ENCODE measurements at places on chromosomes 4 and X. TPM values are rescaled to one million over a fixed set of nuclear protein-coding genes. Genes with fewer than 3 reads are reported as not detected.

Gene GLRA2
- not detected for total RNA-seq

Gene KDR
- total RNA-seq, result not detected

Gene MAGEA12
- not detected for total RNA-seq

DNA sequence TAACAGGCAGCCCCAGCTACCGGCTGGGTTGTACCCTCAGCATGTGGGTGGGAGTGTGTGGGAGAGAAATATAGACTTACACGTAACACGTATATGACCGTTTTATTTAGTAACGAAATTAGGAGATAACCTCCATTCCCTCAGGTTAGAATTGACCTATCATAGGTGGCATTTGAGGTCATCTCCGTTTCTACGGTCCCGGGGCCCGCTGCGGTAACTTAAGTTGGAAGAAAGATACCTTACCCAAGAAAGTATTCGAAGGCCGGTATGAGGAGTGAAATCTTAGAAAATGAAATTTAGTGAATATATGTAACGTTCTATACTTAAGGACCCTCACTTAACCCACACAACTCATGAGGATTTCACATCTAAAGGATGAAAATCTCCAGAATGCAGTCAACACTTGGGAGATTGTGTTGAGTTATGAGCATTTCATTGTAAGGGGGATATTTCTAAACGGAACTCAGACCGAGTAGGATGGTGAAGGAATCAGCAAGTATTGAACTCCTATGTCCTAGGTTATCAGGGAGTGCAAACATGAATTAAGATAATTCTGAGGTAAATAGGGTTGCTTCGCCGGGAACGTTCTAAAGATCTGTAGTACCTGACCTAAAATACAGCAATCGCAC lies 891 bp downstream of the CISD2 start:
- DNase-seq, result no peak

GRCh38 chr4:55553441-55554201 lies 6.9 kb upstream of the CLOCK start:
- DNase-seq, result no peak

DNA sequence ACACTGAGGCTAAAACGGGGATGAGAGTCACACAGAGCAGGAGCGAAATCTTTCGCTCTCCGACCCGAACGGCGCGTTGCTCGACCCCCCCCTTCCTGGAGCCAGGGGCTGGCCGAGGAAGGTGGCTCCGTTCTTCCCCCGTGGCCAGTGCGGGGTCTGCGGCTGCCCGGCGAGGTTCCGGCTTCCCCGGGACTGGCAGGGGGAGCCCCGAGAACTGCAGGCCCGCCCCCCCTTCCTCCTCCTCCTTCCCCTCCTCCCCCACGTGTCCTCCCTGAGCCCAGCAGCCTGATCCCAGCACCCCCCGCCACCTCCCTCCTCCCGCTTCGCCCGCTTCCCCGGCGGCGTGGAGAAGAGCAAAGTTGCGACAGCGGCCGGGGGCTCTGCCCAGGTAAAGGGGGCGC lies 2.4 kb upstream of the BCORL1 start:
- DNase-seq, result peak; percentile 35

DNA sequence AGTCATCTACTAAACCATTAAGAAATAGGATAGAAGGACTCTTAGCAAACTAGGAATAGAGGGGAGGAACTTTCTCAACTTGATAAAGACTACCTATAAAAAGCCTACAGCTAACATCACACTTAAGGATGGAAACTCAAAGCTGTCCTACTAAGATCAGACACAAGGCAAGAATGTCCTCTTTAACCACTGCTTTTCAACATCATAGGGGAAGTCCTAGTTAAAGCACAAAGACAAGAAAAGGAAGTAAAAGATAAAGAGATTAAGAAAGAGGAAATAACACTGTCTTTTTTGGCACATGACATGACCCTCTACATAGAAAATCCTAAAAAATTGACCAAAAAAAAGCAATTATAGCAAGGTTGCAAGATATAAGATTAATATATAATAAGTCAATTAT lies 136.6 kb downstream of the FBXW7 start:
- no peak for DNase-seq

- no peak for DNase-seq
These were observed 119.4 kb upstream of the C1GALT1C1 start for GRCh38 chrX:120749141-120749846.

DNA sequence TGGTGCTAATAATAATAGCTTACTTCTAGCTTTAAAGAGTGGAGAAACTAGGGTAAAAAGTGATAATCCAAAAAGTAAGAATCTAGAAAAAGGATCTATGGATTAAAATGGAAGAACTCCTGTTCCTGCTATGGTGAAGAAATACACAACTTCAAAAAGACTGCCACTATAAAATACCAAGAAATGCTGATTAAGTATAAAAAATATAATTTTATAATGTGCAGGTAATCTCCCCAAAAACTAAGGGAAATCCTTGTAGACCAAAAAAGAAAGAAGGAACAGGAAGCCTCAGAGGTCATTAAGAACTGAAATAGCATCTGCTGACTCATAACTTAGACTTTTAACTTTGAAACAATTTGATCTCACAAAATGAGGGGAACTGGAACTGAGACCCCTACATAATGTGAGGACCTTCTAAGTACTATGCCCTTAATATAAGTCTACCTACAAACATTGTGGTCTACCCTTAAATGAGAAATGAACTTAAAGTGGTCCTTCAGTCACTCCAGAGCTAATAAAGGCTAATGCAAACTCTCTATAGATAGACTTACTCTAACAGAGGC lies 50.6 kb upstream of the SRPX start:
- no peak for DNase-seq

DNA sequence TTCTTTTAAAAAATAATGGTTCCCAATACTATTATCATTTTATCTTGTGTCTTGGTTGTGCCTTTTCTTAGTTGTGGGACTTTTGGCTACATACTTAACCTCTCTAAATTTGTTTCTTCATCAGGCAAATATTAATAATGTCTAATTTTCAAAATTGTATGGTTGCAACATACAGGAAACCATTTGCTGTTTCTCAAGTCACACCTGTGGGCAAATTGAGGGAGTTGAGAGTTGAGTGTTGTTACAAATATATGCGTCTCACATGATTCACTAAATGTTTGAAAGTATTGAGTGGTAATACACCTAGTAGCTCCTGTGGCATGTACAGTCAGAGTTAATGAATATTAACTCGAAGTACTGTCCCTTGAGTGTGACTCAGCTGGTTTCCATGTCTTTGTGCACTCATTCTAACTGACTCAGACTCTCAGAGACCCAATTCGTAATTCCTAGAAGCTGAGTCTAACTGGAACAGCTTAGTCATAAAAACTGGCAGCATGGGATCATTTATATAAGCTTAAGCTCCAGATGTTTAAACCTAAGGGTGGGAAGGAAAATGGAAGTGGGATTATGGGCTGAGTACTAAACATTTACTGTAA lies 802.4 kb downstream of the TRIML1 start:
- no peak for DNase-seq

- DNase-seq, result no peak
These were observed 12.8 kb upstream of the F8A1 start for GRCh38 chrX:154873329-154873728.

GRCh38 chr4:146271466-146271865 lies 57.1 kb downstream of the REELD1 start:
- DNase-seq, result no peak

GRCh38 chr4:47698837-47699236 lies 139.0 kb downstream of the CORIN start:
- no peak for DNase-seq

GRCh38 chrX:139083191-139083590 lies 371.7 kb upstream of the FGF13 start:
- DNase-seq, result no peak

DNA sequence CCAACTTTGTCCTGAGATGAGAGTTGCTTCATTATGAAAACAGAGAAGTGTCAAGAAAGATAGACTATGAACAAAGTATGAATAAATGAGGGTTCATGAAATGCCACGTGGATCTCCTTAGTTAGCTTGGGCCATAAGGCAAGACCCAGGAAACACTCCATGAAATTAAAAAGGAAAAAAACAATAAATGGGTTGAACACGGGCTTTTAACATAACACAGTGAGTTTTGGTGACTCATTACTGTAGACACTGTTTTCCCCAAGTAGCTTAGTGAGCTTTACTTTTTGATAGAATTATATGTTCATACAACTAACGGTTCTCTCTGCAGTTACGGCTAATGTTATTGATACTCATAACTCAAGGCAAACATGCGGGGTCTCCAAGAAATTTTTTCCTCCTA lies 265.0 kb downstream of the DHX15 start:
- DNase-seq, result no peak

DNA sequence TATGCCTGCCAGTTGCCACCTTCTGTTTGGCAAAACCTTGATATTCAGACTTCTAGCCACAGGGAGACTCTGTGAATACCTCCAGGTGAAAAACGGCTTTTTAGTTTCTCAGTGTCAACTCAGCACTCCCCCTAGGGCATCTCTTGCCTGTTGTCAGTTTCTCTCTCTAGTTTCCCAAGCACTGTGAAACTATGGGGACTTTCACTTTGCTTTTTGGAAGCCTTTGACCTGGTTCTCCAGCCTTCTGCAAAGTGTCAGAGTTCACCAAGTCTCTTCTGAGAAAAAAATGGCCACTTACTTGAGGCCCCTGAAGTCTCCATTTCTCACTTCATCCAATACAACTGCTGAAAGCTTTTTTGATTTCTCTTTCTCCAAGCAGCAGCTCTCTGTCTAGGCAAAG lies 521.5 kb downstream of the INPP4B start:
- DNase-seq, result no peak

DNA sequence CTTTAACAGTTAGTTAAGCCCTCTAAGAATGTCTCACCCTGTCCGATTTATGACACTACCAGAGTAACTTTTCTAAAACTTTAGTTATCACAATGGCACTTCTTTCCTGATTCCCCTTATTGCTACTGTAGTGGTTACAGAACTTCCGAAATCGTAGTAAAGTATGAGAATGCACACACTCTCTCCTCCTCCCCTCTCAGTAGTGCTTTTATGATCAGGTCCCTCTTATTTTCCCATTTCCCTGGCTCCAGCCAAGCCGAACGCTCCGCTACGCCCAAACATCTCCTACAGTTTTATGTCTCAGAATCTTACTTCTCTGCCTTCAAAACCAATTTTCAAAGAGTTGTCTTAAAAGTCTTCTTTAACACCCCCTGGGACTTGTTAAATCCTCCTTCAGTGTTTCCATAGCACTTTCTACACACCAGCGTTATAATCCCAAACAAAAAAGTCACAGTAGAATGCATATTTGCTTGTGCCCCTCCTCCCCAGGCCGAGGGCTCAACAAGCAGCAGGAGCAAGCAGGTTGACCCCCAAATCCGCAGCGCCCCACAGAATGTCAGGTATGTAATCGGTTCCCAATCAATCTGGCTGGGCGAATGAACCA lies 671 bp downstream of the HPF1 start:
- no peak for DNase-seq

DNA sequence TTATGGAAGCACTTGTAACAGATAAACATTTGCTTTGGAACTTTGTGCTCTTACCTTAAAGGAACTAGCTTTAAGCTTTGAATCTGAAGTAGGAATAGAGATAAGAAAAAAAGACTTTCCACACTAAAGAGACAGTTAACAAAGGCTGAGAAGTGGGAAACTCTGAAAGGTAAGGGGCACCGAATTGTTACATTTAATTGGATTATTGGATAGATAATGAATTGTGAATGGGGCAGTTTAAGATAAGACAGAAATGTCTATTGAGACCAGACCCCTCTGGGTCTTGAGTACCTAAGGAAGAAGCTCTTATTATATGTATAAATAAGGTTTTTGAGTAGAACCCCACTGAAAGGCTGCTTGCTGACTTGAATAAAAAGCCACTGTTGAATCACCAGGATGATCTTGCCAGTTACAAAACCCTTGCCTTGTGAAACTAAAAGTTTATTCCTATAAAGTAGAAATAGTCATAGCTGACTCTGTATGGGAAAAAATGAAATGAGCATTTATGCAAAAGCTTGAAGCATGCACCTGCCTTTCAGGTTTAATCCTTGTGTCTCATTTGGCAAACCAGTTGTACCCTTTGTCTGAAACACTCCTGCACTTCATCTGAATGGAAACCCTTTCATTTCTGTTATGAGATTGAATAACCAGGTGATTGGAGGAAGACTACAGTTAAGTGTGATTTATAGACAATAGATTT lies 423.2 kb downstream of the RPA4 start:
- DNase-seq, result no peak

DNA sequence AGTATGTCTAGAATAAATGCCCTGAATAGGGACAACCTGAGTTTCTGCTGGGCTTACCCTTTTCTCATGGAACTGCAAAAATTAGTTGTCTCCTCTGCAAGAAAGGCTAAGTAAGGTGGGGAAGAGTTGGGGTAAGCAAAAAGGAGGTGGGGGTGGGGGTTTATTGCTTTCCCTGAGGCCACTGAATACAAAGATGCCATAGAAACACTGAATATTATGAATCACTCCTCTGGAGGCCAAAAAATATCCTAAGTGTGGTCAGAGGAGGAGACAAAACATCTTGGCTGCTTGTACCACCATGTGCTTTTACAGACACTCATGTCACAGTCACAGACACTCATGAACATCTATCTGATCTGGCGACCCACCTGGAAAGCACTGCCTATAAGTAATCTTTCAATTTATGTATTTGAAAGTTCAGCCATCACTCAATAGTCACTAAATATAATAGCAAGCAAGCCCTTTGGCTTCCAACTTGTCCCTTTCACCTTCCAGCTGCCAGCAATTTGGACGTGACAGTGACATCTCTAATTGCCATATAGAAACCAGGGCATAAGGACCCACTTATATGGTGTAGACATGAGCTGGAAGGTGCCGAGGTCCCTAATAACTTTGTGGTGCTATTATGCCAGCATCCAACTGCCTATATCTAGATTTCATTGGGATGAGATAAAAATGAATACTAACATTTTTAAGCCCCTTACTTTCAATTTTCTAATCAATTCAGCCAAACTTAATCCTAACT lies 122.7 kb upstream of the CBR4 start:
- no peak for DNase-seq

- no peak for DNase-seq
These were observed 365.1 kb downstream of the AFF2 start for GRCh38 chrX:148865277-148866210.

DNA sequence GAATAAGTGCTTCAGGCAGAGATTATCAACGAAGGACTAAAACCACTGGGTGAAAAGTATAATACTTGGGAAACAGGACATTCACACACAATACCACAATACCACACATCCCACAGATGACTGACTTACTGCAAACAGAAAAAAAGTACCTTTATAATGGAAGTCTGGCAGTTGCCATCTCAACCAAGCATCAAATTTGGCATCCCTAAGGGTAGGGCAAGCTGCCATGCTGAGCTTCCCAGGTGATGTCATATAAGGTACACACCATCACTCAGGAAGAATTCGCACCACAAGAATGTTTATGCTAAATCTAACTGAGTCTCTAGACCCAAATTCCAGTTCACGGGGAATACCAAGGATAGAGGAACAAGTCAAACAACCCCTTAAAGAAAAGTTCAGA lies 9.1 kb downstream of the QDPR start:
- DNase-seq, result no peak

GRCh38 chr4:29052266-29052665 lies 1667.9 kb upstream of the PCDH7 start:
- no peak for DNase-seq

- DNase-seq, result no peak
These were observed 138.2 kb downstream of the COX18 start for GRCh38 chr4:72931346-72931745.
